NT2/D1 (cell line): ENCODE measurements at places on chromosomes 1 and 21.

DNA sequence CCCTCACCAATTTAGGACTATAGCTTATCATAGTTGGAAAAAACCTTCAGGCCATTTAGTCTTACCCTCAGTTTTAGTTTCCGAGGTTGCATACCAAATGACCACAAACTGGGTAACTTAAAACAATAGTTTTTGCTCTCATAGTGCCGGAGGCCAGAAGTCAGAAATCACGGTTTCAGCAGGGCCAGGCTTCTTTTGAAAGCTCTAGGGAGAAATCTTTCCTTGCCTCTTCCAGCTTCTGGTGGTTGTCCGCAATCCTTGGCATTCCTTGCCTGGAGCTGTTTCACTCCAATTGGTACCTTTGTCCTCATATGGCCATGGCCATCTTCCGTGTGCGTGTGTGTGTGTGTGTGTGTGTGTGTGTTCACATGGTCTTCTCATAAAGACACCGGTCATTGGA is 12.4 kb upstream of the PLXNA2 start:
- DNase-seq: no peak

- no peak for DNase-seq
Observed at GRCh38 chr1:116476321-116476720, 94.5 kb downstream of the CD58 start.

GRCh38 chr1:65222340-65222940 is 74.4 kb downstream of the AK4 start:
- no peak for DNase-seq

- no peak for DNase-seq
Observed at GRCh38 chr1:226135059-226135651, 51.4 kb downstream of the ACBD3 start.

- peak; percentile 57 for DNase-seq
Observed at GRCh38 chr21:42818328-42818749, 61.0 kb downstream of the WDR4 start.

GRCh38 chr1:202856014-202856413 is 32.9 kb downstream of the RABIF start:
- no peak for DNase-seq

- DNase-seq: no peak
Observed at GRCh38 chr1:27290581-27290980, 31.4 kb upstream of the TMEM222 start.

GRCh38 chr1:118767971-118768370 is 220.2 kb downstream of the TBX15 start:
- no peak for DNase-seq

DNA sequence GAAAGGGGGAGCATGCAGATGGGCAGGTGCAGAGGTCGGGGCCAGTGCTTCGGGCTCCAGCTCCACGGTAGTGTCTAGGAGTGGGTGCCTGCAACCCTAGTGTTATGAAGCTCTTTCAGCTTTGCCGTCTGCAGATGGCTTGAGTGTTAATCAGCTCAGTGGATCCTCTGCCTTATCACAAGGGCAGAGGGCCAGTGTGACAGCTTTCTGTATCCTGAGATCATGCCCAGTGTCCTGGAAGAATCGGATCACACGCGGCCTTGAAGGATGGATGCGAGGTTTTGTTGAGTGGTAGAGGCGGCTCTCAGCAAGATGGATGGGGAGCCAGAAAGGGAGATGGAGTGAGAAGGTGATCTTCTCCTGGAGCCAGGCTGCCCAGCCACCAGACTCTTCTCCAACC is 25.5 kb upstream of the C1orf146 start:
- no peak for DNase-seq

- no peak for DNase-seq
Observed at GRCh38 chr21:25942135-25942534, 207.4 kb downstream of the GABPA start.

GRCh38 chr1:89023026-89023425 is 360 bp upstream of the GBP3 start:
- no peak for DNase-seq

DNA sequence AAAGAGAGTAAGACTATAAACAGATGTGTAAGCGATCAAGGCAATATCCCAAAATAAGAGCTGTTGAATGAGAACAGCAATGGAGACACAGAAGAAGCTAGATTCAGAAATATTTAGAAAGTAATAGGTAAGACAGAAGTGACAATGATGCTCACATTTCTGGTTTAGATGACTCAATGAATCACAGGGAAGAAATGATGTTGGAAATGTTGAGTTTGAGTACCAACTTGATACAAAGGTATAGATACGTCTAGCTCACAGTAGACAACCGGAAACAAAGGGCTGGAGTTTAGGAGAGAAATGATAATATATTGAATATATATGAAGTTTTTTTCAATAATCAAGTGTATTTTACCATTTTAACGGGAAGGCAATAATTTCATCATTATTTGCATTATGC is 6.5 kb downstream of the GATAD2B start:
- DNase-seq: no peak

DNA sequence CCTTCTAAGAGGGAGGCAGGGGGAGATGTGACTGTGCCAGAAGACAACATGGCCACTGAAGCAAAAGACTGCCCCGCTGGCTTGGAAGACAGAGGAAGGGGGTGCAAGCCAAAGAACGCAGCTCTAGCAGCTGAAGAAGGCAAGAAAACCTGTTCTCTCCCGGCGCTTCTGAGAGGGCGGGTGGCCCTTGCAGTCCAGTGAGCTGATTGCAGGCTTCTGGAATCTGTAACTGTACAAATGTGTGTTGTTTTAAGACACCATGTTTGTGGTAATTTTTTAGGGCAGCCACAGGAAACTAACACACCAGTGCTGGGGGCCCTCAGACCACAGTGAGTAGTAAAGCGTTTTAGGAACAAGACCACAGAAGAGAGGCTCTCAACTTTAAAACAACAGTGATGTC is 47.0 kb downstream of the CD46 start:
- no peak for DNase-seq

GRCh38 chr1:30683699-30684098 is 39.7 kb downstream of the MATN1 start:
- no peak for DNase-seq

DNA sequence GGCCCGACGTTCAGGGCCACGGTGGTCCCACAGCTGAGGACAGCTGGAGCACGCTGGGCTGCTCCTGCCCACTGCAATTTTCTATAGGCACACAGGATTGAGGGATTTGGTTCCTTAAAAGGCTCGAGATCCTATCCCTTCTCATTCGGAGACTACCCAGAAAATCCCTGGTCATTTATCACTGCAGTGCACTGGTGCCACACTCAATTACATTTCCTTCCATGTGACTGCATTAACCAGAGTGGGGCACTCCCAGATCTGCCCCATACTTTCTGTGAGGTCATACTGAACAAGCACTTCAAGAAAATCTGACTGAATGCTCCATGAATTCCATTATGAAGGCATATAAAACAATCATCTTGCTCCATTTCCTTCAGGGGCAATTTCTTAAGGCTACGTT is 49.8 kb upstream of the KCNE1 start:
- DNase-seq: no peak

DNA sequence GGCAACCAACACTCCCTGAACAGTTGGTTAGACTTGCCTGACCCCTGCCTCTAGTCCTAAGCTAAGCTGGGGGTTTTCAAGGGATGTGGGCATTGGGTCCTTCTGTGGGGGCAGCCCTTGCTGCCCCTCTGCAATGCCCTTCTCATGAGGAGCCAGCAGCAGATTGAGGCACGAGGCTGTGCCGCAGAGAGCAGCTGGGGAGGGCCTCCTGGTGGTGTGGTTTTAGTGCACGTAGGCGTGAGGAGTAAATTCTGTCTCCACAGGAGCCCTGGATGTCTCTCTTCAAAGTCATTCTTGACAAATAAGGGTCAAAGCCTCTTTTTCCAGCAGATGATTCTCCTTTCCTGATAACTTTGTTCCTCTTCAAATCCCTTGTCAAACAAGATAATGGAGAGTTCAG is 31.8 kb upstream of the KLHDC7A start:
- no peak for DNase-seq

DNA sequence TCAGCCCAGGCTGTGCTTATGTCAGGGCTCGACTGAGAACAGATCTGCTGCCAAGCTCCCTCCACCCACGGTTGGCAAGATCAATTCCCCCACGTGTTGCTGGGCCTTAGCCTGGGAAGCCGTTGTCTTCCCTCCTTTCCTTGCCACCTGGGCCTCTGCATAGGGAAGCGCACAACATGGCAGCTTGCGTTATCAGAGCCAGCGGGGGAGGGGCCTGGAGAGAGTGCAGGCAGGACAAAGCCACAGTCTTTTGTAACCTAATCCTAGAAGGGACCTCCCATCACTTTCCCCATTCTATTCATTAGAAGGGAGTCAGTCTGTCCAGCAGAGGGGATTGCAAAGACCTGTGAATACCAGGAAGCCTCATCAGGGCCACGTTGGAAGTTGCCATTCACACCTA is 17.0 kb upstream of the IGSF21 start:
- DNase-seq: no peak

DNA sequence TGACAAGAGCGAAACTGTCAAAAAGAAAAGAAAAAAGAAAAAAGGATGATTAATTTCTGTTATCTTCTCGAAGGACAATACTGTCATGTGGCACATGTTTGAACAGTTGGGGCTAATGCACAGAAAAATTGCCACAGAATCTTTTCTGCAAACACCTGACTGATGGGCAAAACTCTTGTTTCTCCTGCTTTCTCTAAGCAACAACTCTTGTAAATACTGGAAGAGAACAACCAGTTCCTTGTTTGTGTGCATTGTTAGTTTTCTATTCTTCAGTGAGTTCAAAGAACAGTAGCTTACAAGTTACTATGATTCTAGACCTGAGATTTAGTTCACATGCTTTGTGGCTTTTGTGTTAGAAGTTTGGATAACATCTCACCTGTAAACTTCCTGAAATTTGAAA is 60.7 kb downstream of the CDC14A start:
- no peak for DNase-seq

- no peak for DNase-seq
Observed at GRCh38 chr1:201593200-201593921, 54.4 kb downstream of the NAV1 start.

DNA sequence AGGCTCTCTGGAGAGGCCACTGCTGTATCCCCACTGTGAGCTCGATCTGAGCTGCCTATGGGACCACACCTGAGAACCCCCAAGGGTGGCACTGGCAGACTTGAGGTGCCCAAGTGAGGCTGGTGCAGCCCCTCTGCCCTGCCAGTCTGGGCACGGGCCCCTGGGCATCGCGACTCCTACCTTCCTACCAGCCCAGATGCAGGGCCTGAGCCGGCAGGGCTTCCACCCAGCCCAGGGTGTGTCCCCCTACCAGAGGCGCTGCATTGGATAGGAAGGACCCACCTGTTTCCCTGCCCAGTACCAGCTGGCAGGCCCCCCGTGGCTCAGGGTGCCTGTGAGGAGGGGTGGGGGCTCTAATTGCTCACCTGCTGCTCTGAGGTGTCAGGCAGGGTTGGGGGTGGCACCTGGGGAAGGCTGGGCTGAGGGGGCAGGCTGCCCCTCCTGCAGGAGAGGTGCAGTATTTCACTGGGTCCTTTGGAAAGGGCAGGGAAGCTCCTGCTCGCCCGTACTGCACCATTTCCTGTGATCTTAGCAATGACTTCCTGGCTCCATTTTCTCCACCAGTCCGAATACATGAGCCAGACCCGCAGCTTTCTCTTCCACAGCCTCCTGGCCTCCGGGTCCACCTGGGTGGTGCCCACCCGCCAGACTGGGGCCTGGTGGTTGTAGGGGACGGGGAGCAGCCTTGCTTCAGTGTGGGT is 11.8 kb downstream of the TP73 start:
- DNase-seq: no peak

- no peak for DNase-seq
Observed at GRCh38 chr1:231252336-231252735, 11.3 kb downstream of the GNPAT start.

DNA sequence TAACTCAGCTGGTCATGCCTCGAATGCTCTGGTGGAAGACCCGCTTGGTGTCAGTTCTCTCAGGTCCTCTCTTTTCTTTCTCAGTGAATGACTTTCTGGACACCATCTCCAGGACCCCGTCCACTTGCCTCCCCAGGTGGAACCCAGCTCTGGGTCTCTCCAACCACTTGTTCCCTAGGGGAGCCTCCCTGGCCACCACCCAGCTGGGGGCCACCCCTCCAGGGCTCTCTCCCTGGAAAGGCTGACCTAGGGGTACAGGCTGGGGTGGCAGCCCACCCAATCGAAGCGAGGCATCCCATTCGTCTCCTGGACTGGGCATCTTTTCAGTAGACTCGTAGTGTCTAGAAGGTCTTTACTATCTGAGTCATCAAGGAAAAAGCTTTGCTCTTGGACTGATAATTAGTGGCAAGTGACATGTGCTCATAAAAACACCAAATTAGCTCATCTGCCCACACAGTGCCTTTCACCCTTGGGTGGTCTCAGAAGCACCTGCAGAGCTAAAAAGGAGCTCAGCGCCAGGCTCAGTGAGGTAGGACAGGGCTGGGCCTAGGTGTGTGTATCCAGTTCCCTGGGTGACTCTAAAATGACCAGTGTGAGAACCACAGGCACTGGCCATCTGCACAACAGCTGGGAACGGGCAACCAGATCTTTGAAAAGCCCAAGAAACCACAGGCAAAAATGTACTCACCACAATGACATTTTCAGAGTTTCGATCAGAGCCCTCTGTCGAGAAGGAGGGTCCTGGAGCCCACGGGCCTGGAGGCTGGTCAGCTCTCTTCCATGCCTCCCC is 2.4 kb upstream of the PDXK start:
- no peak for DNase-seq

DNA sequence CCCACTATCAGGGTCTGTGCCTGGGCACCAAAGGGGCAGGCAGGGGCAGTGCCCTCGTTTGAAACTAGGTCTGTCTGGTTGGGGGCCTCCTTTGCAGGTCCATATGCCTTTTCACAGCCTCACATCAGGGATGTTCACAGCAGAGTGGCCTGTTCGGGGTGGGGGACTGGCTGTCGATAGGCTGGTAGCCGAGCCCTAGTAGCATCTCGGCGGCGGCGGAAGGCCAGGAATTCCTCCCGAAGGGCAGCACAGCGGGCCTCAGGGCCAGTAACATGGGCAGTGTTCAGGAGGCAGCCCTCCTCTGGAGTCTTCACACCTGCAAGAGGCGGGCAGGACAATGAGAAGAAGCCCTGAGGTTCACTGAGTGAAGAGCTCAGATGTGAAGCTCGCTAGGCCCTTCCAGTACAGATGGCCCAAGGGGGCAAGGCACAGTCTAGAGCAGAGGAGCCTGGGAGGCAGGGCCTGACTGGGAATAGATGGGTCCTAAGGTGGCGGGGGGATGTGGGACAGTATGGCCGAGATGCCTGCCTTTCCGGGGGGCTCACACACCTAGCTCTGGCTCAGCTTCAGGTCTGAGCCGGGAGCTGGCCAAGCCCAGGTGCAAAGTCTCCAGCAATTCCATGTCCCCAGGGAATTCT is 2.0 kb upstream of the TAGLN2 start:
- DNase-seq: no peak

- no peak for DNase-seq
Observed at GRCh38 chr1:23452011-23452411, 27.5 kb upstream of the TCEA3 start.

- DNase-seq: no peak
Observed at GRCh38 chr1:39915499-39916129, 13.9 kb upstream of the MYCL start.
